Esophagus squamous epithelium (tissue), 5 donors: ENCODE measurements at places on chromosomes 16 and 17. TPM values are rescaled to one million over a fixed set of nuclear protein-coding genes. Genes with fewer than 3 reads are reported as not detected.

CCL4 gene
- 0.56 TPM for total RNA-seq

SLC5A11 gene
- total RNA-seq, result 1.1 TPM

CDRT4 gene
- 3.9 TPM for total RNA-seq

ITGAL gene
- total RNA-seq, result 4.4 TPM

AHSP gene
- not detected for total RNA-seq

KRTAP4-4 gene
- not detected for total RNA-seq

CMTM2 gene
- not detected for total RNA-seq

EVPLL gene
- total RNA-seq, result 15.4 TPM

ZNF778 gene
- total RNA-seq, result 5.5 TPM

HEXIM2 gene
- total RNA-seq, result 9.0 TPM

BCAR1 gene
- total RNA-seq, result 26.8 TPM

SMIM5 gene
- total RNA-seq, result 9.6 TPM

ACLY gene
- total RNA-seq, result 51.5 TPM

CES3 gene
- total RNA-seq, result 1.5 TPM

SPATA32 gene
- not detected for total RNA-seq

KRT14 gene
- total RNA-seq, result 813 TPM

ASB16 gene
- total RNA-seq, result not detected

EPN3 gene
- 39.3 TPM for total RNA-seq

SMIM22 gene
- 10.2 TPM for total RNA-seq
